Hematopoietic multipotent progenitor cell treated with erythropoietin and hydrocortisone succinate and interleukin-3 and kit ligand, for 6 days (in vitro differentiated cells): ENCODE measurements at places on chromosomes 1 and 21.
A peak's percentile ranks its signal among the peaks of the same experiment; 100 is the strongest.

DNA sequence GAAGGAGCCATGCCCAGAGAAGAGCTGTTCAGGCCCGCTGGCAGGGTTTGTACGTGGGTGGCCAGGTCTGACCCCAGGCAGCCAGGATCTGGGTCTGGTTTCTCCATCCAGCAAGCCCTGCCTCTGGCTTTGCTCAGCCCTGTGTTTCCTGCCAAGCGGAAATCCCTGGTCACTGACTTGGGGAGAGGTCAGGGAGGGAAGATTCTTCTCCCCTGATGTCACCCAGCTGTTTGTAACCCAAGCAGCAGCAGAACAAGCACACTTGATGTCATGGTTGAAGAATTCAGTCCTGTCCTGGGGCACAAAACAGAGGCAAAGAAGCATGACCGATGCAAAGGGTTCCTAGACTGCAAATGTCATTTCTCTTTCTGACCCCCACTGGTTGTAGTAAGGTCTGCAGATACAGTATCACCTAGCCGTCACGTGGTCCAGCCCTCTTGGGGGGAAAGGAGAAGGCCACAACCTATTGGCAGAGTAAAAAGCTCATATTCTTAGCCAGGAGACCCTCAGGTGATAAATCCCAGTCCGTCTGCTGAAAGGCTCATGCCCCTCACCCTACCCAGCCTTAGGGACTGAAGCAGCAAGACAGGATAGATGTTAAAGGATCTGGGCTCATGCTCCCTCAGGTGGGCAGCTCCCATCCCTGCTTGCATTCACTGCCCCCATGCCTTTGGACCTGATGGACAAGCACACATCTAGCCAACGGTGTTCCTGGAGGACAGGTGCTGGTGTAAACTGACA lies 120.9 kb downstream of the SYT2 start:
- no peak for DNase-seq

DNA sequence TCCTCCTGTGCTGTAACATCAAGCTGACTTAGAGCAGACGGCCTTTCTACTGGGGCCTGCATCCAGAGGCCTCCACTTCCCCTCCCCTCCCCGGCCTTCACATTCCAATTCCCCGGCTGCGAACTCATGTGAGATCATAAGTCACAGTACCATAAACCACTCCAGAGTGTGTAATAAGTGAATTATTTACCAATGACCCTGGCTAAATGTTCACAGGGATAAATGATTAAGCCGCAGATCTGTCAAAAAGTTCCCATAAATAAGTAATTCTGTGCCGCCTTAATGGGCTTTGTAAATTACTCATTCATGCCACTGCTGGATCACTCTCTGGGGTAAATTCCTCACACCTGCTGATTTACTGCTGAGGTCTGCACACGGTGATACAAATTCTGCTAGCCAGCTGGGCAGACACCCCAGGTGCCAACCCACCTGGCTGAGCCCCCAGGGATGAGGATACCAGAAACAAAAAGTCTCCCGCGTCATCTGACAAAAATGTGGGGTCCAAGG lies 27.4 kb upstream of the KIRREL1 start:
- DNase-seq: no peak

DNA sequence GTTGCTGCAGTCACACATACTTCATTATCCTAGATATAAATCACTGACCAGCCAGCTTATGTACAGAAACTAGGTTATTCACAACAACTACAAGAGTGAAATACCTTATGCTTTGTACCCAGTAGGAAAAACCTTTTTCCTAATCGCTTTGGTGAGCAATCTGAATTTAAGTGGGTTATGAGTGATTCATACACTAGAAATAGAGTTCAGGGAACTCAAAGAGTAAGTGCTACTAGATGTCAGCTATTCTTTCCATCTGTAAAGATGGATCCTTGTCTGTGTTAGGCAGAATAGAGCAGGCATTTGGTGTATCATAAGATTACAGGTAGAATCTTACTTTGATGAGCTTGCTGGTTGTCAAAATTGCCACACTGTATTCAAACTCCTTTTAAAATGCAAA lies 101.9 kb downstream of the ZNF644 start:
- DNase-seq: no peak

GRCh38 chr21:30468900-30469714 lies 11.1 kb downstream of the KRTAP19-1 start:
- DNase-seq: no peak

DNA sequence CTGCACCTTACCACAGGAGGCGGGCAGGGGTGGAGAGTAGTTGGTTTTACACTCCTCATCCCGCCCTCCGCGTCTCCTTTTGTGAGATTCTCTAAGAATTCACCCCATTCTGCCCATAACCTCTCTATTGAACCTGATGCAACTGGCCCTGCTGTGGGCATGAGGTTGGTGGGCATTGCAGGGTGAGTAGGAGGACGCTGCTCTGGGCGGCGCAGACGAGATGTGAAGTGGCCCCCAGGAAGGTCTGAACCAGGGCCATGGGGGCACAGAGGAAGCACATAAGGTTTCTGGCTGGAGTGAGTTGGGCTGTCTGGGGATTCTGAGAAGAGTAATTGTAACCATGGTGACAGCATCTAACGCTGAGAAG lies 8.8 kb downstream of the PADI1 start:
- no peak for DNase-seq

GRCh38 chr1:234320549-234320948 lies 52.7 kb upstream of the COA6 start:
- DNase-seq: no peak

DNA sequence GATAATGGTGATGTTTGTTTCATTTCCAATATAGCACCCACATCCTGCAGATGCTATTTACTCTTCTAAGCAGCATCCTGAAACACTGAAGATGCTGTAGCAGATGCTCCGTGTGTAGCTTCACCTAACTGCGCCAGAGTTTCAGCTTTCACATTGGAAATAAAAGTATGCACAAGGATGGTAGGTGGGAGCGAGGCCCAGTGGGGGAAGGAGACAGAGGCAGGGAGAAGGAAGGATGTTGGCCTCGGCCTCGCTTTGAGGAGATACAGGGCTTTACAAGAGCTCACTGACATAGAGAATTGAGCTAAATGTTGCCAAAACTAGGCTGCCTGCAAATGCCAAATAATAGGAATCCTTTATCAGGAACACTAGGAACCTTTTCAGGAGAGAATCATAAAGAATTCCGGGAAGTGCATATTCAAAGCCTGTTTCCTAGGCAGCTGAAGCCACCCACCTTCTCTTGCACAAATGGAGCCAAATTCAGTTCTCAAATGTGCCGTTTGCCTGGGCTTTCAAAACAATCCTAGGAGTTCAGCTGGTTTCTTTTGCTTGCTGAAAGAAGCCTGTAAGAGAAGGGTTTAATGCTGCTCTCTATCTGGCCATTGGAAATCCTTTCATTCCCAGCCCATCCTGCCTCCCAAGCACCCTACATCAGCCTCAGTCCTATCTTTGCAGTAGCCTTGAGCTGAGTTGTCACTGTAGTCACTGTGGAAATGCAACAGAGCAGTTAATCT lies 135.4 kb upstream of the ATP1B1 start:
- no peak for DNase-seq

DNA sequence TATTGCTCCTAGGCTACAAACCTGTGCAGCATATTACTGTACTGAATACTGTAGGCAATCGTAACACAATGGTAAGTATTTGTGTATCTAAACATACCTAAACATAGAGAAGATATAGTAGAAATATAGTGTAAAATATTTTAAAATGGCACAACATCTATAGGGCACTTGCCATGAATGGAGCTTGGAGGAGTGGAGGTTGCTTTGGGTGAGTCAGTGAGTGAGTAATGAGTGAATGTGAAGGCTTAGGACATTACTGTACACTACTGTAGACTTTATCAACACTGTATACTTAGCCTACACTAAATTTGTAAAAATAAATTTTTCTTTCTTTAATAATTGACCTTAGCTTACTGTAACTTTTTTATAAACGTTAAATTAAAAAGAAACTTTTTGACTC lies 7.9 kb downstream of the LEFTY2 start:
- no peak for DNase-seq

GRCh38 chr1:118250232-118250631 lies 65.2 kb upstream of the SPAG17 start:
- no peak for DNase-seq

DNA sequence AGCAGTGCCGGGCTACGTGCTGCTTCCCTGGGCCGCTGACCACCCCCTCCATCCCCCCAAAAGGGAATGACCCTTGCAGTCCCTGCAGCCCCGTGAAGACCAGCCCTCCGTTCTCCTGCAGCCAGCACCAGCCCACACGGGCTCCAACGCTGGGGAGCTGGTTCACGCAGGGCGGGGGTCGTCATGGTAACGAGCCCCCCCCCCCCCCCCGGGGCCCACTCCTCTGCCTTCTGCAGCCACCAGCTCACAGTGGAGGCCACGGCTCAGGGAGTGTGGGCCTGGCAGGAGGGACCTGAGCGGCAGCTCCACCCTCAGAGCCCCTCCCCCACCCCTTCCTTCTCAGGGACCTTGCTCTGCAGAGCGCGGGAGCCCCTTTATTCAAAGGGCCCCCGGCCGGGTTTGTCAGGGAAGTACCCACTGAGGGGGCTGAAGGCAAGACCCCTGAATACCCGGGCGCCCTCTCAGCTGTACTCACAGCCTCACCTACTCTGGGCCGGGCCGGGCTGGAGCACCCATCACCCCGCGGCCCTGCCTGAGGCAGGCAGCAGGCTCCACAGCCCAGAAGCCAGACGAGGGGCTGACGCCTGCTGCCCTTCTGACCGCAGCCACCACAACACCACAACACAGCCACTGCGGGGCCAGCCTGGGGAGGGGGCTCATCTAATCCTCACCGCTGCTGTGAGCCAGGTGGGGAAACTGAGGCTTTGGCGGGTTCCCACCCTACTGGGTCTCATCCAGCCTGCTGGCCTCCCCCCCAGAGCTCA lies 12.6 kb downstream of the MEGF6 start:
- no peak for DNase-seq

DNA sequence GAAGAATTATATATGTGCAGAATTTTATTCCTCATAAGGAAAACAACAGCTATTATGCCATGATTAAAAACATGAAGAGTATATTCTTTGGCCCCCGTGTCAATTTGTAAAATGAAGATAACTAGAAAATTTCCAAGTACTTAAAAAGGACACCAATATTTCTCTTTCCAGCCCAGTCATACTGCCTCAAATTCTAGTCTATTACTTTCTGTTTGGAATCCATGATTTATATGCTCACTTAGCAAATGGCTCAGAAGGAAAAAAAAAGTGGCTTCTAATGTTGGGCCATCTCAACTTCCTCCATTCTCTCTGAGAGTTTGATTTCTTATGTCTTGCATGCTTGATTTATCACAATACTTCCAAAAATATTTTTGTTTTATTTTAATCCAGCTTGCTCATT lies 1431.1 kb downstream of the AMY1C start:
- no peak for DNase-seq

GRCh38 chr1:113545626-113546025 lies 155.3 kb downstream of the MAGI3 start:
- no peak for DNase-seq

DNA sequence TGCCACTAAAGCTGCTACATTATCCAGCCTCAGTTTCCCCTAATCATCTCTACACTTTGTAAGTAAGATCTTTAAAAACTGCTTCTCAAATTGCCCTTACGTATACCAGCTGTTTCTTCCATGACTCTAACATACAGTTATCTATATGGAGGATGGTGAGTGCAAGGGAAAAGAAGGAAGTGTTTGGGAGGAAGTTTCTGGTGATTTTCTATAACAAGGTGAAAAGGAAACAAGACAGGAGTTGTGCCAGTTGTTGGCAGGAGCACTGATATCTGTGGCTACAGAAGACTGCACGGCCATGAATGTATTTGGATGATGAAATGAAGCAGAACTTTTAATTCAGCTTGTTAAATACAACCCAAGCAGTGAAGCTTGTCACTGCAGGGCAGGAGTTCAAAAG lies 32.3 kb upstream of the NHLH2 start:
- no peak for DNase-seq

- DNase-seq: peak; percentile 85
Observed at GRCh38 chr21:37463083-37463801, 96.7 kb downstream of the DYRK1A start.

DNA sequence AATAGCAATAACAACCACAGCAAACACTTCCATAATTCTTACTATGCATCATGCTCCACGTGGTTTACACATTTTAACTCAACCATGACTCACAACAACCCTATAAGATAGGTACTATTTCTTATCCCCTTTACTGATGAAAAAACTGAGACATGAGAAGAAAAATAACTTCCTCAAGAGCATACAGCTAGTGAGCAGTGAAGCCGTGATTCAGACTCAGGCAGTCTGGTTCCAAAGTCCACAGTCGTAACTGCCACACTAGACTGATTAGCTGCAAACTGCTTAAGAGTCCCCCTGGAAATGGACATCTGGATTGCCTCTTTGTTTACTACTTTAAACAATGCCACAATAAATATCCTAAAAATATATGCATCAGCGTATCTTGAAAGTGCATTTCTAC lies 55.7 kb downstream of the PLD5 start:
- no peak for DNase-seq

DNA sequence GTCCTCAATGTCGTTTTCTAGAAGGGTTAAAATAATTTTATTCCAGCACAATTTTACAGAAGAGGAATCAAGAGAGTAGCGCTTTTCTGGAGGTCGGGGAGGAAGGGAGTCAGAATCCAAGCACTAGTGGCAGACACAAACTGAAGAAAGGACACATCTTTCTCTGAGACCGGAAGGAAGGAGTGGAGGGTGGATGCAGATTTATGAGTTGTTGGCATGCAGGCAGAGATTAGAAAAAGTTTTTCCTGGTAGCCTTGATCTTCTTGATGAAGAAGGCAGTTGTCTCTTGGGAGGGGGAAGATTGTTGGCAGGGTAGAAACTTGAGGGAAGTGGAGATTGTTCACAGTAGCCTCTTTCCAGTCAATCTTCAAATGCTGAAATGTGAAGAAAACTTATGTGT lies 149.8 kb downstream of the PAPPA2 start:
- no peak for DNase-seq

DNA sequence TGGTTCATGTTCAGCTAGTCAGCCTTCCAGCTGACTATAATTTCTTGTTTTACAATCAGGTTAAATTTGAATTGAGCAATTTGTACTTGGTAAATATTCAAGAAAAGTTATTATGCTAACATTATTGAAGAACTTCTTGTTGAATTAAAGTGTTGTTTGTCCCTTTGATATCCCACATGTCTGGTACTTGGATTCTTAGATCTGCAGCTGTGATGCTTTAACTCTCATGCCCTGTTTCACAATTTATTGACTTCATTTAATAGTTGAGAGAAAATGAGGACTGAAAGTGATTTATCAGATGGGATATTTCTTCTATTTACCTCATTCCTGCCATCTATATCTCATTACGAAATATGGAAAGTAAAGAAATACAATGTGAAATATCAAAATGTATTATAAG lies 92.8 kb downstream of the FASLG start:
- DNase-seq: no peak

- DNase-seq: no peak
Observed at GRCh38 chr21:46562472-46562871, 42.4 kb downstream of the S100B start.

GRCh38 chr1:42340901-42341300 lies 5.9 kb upstream of the FOXJ3 start:
- DNase-seq: no peak

- no peak for DNase-seq
Observed at GRCh38 chr1:58997060-58997411, 213.2 kb upstream of the JUN start.
